NCI-H2107 (cell line): ENCODE measurements at places on chromosomes 3 and 15.

DNA sequence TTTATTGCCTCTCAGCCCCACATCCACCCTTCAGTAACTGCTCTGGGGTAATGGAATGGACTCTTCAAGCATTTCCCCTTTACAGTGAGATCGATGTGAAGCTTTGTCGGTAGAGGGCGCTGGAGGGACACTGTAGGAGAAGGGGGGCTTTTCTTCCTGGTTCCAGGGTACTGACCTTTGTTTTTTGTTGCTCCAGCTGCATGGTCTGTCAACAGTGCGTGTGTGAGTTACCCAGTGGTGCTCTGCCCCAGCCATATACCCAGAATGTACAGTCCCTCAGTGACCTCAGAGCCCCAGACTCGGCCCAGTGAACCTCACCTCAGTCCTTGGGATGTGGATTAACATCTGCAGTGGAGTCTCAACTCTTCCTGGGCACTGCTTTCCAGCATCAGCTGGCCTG lies 180.3 kb upstream of the TSC22D2 start:
- DNase-seq, result no peak

GRCh38 chr15:88918738-88919137 lies 5.6 kb upstream of the MFGE8 start:
- no peak for DNase-seq

GRCh38 chr3:105878061-105878460 lies 9.2 kb upstream of the CBLB start:
- no peak for DNase-seq

- DNase-seq, result no peak
Observed at GRCh38 chr15:72445426-72445825, 28.7 kb upstream of the ARIH1 start.

- DNase-seq, result no peak
Observed at GRCh38 chr3:39347586-39347876, 18.0 kb downstream of the CCR8 start.

- DNase-seq, result no peak
Observed at GRCh38 chr3:97306226-97306625, 458.3 kb upstream of the ARL6 start.

- DNase-seq, result no peak
Observed at GRCh38 chr3:17372362-17373210, 369.8 kb downstream of the TBC1D5 start.

- DNase-seq, result no peak
Observed at GRCh38 chr15:99486371-99487336, 79.1 kb upstream of the MEF2A start.

- no peak for DNase-seq
Observed at GRCh38 chr15:92749216-92749615, 93.6 kb upstream of the FAM174B start.

- no peak for DNase-seq
Observed at GRCh38 chr3:172924546-172924945, 174.0 kb downstream of the ECT2 start.

GRCh38 chr3:161081633-161082032 lies 23.5 kb downstream of the B3GALNT1 start:
- no peak for DNase-seq

- DNase-seq, result no peak
Observed at GRCh38 chr3:47536221-47536891, 22.8 kb upstream of the ELP6 start.

DNA sequence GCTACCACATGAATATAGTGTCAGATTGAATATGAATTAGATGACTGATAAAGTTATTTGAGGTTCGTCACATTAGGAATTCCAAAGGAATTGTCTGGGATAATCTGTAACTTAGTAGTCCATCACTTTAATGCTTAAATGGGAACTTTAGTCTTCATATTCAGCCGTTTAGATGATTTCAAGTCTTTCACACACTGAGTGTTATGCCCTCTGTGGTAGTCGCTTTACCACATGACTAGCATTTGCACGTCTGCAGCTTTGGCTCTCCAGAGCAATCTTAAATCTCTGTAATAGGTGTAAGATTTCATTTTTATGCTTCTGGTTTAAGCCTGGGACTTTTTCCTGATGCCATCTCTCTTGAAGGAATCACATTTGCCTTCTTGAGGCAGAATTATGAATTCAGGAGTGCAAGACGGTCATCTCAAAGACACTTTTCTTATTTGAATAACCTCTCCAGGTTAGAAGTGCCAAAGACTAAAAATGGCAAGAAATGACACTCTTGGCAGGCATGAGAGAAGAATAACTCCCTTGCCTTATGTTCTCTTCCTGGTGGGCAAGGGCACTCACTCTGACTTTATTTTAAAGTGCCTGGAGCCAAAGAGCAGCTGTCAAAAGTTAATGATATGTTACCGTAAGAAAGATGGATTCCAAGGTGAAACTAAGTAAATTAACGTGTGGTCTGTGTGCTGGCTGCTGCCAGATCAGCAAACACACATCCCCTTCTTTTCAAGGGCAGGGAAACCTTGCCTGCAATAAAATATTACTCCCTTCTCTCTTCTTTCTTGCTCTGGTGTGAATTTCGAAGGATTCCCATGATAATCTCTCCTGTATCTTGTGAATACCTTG lies 153.3 kb downstream of the B3GALNT1 start:
- no peak for DNase-seq

DNA sequence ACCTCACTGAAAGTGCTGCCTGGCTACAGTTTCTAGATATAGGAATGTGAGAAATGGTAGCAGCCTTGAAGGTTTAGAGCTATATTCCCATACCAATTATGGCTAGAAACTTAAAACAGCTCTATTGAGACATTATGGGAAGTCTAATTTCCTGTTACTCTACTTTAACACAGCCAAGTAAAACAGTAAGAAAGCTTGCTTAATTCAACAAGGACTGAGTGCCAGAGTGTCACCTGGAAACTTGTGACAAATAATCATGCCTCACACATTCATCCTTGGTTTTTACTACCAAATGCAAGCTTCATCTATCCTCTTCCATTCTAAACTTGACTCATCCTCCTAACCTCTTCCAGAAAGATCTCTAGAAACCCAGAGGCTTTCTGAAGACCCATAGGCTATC lies 41.7 kb downstream of the UBE3A start:
- no peak for DNase-seq

- DNase-seq, result no peak
Observed at GRCh38 chr3:100086401-100086800, 27.9 kb downstream of the FILIP1L start.

DNA sequence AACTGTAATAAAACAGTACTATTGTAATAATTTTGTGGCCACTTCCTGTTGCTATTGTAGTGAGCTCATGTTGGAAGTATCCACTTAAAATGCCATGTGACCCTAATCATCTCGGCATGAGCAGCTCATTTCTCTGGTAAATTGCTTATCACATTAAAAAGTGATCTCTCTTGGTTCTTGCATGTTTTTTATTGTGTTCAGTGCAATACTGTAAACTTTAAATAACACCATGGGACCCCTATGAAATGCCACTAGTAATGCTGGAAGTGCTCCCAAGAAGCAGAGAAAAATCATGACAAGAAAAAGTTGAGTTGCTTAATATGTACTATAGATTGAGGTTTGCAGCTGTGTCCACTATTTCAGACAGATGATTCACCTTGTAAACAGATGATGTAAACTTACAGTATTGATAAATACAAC lies 45.6 kb downstream of the NMD3 start:
- no peak for DNase-seq

DNA sequence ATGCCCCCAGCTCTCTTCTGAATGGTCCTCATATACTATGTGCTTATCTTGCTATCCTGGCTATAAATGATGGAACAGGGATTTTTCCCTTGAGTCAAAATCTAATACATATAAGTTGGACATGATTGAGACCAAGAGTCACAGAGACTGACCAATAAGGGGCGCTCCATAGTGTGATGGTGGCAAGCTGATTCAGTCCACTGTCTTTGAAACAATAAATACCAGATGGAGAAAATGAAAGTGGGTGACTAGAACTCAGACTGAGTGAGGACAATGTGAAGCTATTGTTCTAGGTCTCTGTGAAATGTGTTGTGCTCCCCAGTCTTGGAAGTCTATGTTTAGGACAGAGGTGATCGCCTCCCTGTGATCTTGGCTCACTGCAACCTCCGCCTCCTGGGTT lies 10.6 kb upstream of the FSTL1 start:
- DNase-seq, result no peak

- DNase-seq, result no peak
Observed at GRCh38 chr15:95291898-95292472, 1038.5 kb upstream of the NR2F2 start.

- DNase-seq, result no peak
Observed at GRCh38 chr3:114878114-114878839, 268.8 kb downstream of the ZBTB20 start.

GRCh38 chr3:155744626-155745324 lies at the start of gene PLCH1:
Gene PLCH1, minus strand, starts transcription at chr3:155745071. Its CDS starts 40,847 bp downstream, at chr3:155704224.
- peak; percentile 77 for DNase-seq

GRCh38 chr15:74831813-74832495 lies 5.5 kb downstream of the CPLX3 start:
- DNase-seq, result no peak

GRCh38 chr3:152511904-152512303 lies 243.2 kb downstream of the MBNL1 start:
- DNase-seq, result no peak

- no peak for DNase-seq
Observed at GRCh38 chr15:40470423-40471104, at the start of gene CHST14. Gene CHST14, plus strand, starts transcription at chr15:40470984. Its CDS starts 230 bp downstream, at chr15:40471214.

DNA sequence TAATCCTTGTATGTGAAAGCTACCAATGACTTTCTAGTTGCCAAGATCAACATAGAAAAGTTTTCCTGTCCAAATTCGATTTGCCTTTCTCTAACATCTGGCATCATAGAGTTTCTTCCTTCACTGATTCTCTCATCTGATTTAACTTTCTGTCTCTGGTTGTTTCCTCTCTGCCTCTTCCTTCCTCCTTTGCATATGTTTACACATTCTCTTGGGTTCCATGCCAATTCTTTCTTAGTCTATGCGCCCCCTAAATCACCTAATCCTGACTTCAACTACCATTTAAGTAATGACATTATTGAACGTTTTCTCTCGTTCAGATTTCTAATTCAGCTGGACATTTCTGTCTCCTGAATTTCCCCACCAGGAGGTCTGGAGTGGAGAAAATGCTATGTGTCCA lies 561.9 kb upstream of the TGFBR2 start:
- DNase-seq, result no peak

- no peak for DNase-seq
Observed at GRCh38 chr15:101211897-101212296, 40.0 kb downstream of the CHSY1 start.

GRCh38 chr3:175349168-175349567 lies 490.0 kb downstream of the NAALADL2 start:
- no peak for DNase-seq

DNA sequence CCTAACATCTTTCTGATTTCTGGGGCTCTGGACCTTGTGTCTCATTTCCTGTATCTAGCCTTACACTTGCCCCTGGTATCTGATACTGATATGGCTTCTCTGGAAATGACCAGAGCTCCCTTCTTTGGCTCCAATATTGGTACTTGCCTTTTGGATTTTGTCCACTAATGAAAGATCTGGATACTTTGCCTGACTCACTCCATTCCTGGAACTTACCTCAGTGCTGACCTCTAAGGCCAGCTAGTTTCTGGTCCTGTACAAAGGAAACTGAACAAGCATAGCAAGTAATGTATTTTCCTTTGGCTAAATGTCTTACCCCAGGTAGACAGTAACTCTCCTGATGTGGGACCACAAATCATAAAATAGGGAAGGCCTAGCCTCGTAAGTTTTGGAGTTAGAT lies 93.8 kb upstream of the SLC4A7 start:
- no peak for DNase-seq

GRCh38 chr3:183766107-183766506 lies 59.3 kb downstream of the MAP6D1 start:
- no peak for DNase-seq

- DNase-seq, result no peak
Observed at GRCh38 chr15:70451821-70452653, 311.3 kb downstream of the UACA start.

GRCh38 chr15:75182187-75183131 lies 19.2 kb upstream of the C15orf39 start:
- DNase-seq, result no peak

- peak; percentile 21 for DNase-seq
Observed at GRCh38 chr15:34318277-34319079, 19.1 kb downstream of the SLC12A6 start.
